ENCODE measurements at places on chromosomes 6 and 20.

- no peaks in the 10 kb centered on the region for H3K4me1 ChIP-seq
- no peak overlapping the region for H3K4me3 ChIP-seq
- no peaks in the 10 kb centered on the region for H3K36me3 ChIP-seq
- no peak overlapping the region for H3K27ac ChIP-seq
- no peaks in the 10 kb centered on the region for H3K27me3 ChIP-seq
Observed at GRCh38 chr6:165998072-165998471, 169.6 kb downstream of the TBXT start.

- H3K4me1 ChIP-seq: no peaks in the 10 kb centered on the region
- no peaks in the 10 kb centered on the region for H3K27me3 ChIP-seq
- H3K27ac ChIP-seq: no peak overlapping the region
- H3K36me3 ChIP-seq: no peaks in the 10 kb centered on the region
- no peak for DNase-seq
Observed at GRCh38 chr20:17171746-17172280, 55.0 kb upstream of the PCSK2 start.

DNA sequence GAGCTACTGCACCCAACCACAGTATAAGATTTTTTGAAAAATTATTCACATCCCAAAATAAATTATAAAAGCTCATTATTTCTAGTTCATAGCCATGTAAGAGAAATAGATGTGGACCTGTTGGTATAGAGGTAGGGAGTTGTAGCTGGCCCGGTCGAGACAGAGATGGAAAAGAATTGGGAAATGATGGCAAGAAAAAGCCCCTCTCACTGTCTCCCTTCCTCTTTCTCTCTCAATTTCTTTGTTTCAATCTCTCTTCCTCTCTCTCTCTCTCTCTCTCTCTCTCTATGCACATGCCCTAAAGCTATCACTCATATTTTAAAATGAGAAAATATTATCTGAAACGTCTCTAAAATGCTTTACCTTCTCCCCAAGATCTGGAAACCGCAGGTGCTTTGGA is 80.7 kb upstream of the CD83 start:
- no peaks in the 10 kb centered on the region for H3K4me1 ChIP-seq
- no peak for DNase-seq
- H3K36me3 ChIP-seq: no peaks in the 10 kb centered on the region
- H3K27ac ChIP-seq: no peak overlapping the region

- H3K4me3 ChIP-seq: no peak overlapping the region
- H3K36me3 ChIP-seq: no peaks in the 10 kb centered on the region
- H3K4me1 ChIP-seq: no peaks in the 10 kb centered on the region
- H3K27me3 ChIP-seq: no peaks in the 10 kb centered on the region
- peak overlapping the region; percentile 81 for H3K27ac ChIP-seq
Observed at GRCh38 chr6:160972111-160972510, 19.5 kb upstream of the MAP3K4 start.

DNA sequence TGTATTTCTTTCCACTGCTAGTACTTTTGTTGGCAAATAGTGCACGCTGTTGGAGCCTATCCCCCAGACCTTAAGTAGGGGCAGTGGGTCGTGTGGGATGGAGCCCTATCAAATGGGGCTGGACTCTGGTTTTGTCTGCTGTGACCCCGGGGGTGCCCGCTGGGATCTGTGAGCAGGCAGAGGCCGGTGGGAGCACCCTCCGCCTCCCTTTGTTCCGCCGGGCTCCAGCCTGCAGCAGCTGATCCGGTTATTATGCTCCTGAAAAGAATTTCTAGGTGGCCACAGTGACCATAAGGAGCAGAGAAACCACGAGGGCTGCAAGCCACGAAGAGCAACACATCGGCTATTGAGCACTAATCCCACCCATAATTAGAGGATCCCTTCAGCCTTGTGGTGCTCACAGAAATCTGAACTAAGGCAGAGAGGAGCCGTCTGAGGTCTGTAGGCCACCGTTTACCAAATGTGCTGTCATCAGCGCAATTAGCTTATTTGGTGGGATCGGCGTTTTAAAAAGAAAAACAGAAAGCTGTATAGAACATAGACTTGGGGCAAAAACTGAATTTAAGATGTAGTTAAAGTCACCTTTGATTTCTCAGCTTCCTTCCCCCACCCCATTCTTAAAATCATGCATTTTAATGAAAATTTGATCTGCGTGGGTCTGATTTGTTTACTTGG is 598.3 kb upstream of the JAG1 start:
- no peak for DNase-seq
- peaks cover 8% of the 10 kb centered on the region for H3K4me1 ChIP-seq
- H3K27me3 ChIP-seq: no peaks in the 10 kb centered on the region

DNA sequence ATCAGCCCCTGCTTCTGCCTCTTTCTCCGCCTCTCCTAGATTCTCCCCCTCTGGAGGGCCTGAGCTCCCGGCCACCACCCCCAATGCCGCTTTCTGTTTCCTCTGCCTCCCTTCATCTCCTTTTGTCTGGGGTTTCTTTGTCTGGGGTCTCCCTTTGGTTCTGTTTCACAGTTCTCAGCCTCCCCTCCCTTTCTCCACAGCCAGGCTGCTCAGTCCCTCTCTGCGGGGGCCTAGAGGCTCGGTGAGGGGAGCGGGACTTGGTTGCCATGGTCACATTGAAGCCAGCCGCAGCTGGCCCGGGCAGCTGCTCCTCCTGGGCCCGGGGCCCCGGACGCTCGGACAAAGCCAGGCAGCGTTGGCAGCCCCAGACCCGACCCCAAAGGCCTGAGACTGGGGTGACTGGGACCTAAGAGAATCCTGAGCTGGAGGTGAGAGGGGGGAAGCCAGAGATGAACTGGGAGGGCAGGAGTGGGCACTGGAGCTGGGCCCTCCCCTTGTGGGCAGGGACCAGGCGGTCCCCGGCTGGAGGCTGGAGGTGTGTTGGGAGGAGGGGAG is 3.5 kb upstream of the DDR1 start:
- no peaks in the 10 kb centered on the region for H3K27me3 ChIP-seq
- DNase-seq: no peak
- no peaks in the 10 kb centered on the region for H3K36me3 ChIP-seq
- H3K4me1 ChIP-seq: no peaks in the 10 kb centered on the region
- no peak overlapping the region for H3K4me3 ChIP-seq
- peak overlapping the region; percentile 98 for H3K27ac ChIP-seq

- H3K27me3 ChIP-seq: no peaks in the 10 kb centered on the region
- H3K4me1 ChIP-seq: no peaks in the 10 kb centered on the region
- H3K27ac ChIP-seq: no peak overlapping the region
- no peaks in the 10 kb centered on the region for H3K36me3 ChIP-seq
Observed at GRCh38 chr6:67541586-67541985, 1093.5 kb upstream of the ADGRB3 start.

Data from uterus (tissue), 4 donors.